ENCODE measurements at places on chromosomes 12 and 14.
A peak's percentile ranks its signal among the peaks of the same experiment; 100 is the strongest.

DNA sequence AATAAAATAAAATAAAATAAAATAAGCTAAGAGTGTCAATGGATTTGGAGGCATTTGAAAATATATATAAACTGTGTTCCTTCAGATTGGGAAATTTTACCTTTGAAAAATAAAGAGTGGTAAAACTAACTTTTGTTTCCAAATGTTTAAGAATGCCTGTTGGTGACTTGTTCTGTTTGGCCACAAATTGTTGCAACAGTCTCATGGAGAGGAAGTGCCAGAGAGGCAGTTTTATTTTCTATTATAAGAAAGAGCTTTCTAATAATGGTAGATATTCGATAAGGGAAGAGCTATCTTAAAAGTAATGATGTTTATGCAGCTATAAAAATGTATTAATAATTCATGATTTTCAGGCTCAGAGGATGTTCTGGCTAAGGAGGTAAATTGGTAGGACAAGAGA, 68.8 kb upstream of the MDGA2 start:
- DNase-seq: no peak

DNA sequence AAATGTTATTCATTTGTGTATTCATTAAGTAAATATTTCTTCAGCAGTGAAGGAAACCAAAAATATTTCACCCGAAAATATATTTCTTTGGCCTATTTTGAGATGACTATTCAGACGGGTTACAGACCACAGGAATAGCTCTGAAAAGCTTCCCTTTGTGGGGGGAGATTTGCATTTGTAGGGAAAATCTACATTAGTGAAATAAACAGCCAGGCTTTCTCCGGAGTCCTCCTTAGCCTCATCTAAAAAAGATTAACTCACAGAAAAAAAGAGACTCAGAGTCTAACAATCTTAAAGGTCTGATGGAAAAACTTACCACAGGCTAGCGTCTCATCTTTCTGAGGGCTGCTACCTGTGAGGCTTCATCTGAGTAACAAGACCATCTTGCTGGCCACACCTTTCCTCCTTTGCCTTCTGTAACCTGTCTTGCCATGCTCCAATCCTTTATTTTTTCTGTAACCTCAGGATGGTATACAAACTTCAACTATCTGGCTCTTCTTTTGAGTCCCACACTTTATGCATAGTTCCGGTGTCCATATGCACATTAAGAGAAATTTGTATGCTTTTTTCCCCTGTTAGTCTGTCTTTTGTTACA, 100.7 kb downstream of the CNTN1 start:
- DNase-seq: no peak

DNA sequence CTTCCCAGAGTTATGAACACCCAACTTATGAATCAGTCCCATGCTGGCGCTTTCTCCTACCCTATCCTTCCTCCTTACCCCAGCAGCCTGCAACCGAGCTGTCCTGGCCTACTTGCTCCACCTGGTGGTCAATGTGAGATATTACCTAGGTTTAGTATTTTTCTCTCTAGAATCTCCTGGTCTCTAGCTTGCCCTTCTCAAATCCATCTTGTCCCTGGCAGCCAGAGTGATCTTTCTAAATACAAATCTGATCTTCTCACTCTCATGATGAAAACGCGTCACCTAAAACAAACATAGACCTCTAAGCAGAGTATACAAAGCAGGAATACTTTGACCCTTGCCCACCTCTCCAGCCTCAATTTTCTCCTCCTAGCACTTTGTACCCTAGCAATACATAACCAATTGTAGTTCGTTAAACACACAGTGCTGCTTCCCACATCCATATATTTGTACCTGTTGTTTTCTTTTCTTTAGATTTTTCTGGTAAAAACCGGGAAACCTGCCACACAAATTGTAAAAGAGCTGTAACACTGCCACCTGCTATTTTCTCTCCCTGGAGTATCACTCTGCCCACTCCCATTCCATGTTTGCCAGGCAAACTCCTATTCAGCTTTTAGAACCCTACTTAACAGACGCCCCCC, 20.0 kb upstream of the TCP11L2 start:
- peak; percentile 12 for DNase-seq

GRCh38 chr12:116558280-116559161, 660 bp upstream of the MAP1LC3B2 start:
- DNase-seq: no peak

- DNase-seq: no peak
Measured at GRCh38 chr12:22206111-22206728, 128.3 kb downstream of the ST8SIA1 start.

- DNase-seq: peak; percentile 3
Measured at GRCh38 chr12:69639400-69640016, 28.8 kb upstream of the LRRC10 start.

- DNase-seq: no peak
Measured at GRCh38 chr12:67558775-67559174, 89.8 kb upstream of the DYRK2 start.

- no peak for DNase-seq
Measured at GRCh38 chr12:111451232-111451631, 45.5 kb downstream of the SH2B3 start.

GRCh38 chr14:80315681-80316080, 104.4 kb upstream of the DIO2 start:
- DNase-seq: no peak

DNA sequence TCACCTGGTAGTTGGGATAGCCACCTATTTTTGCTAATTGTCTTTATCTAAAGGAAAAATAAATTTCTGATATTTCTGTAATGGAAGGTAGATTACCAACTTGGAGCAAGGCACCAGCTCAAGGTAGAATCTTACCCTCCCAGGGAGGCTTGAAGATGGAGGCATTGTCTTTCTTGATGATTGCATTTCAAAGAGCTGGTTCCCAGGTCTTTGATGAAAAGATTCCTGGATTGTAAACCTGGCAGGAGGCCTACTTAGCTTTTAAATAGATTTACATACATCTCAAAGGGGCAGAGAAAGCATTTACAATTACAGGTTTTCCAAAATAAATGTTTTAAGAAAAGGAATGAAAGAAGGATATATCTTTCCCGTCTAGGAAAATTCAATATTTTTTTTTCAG, 729.2 kb downstream of the LRFN5 start:
- no peak for DNase-seq

DNA sequence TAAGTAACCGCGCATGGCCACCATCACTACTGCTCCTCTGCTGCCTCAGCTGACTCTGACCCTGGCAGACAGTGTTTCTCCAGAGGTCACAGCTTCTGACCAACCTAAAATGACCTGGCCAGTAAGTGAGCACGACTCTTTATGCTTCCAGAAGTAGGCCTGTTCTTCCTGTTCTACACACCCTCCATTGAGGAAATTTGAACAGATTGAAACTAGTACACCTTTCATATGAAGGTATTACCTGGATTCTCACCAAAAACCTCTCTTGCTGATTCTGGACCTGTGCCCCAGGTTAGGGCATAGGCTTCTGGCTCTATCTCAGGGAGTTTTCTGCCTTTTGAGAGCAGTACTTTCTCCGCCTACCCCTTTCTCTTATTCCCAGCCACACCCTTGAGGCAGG, 178.4 kb upstream of the FRMD6 start:
- no peak for DNase-seq

- DNase-seq: no peak
Measured at GRCh38 chr12:122884860-122885259, 11.1 kb downstream of the VPS37B start.

- no peak for DNase-seq
Measured at GRCh38 chr14:72856530-72857266, 37.2 kb downstream of the DPF3 start.

DNA sequence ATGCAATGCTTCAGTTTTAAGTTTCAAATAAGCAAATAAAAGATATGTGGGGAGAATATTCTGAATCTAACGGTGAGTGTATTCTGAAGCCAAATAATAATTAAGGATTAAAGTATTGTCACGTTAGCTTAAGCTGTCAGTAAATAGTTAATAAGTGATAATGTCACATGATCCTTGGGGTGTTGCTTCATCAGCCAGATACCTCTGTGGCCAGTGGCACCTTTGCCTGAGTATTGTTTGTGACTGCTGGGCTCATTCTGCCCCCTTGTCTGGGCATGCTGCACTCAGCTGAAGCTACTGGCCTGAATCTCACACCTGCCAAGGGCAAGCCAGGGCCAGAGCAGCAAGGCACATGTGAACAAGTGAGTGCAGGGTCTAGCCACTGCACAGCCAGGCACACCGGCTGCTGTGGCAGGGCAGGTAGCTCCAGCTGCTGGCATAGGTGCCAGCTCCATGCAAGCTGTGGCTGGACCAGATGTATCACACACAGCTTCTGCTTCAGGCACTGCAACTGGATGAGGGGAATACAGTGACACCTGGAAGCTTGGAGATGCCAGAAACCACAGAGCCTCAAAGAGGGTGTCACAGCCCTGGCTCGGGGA, 739.7 kb downstream of the SLC6A15 start:
- no peak for DNase-seq

GRCh38 chr12:63875703-63876102, 31.2 kb downstream of the SRGAP1 start:
- no peak for DNase-seq

DNA sequence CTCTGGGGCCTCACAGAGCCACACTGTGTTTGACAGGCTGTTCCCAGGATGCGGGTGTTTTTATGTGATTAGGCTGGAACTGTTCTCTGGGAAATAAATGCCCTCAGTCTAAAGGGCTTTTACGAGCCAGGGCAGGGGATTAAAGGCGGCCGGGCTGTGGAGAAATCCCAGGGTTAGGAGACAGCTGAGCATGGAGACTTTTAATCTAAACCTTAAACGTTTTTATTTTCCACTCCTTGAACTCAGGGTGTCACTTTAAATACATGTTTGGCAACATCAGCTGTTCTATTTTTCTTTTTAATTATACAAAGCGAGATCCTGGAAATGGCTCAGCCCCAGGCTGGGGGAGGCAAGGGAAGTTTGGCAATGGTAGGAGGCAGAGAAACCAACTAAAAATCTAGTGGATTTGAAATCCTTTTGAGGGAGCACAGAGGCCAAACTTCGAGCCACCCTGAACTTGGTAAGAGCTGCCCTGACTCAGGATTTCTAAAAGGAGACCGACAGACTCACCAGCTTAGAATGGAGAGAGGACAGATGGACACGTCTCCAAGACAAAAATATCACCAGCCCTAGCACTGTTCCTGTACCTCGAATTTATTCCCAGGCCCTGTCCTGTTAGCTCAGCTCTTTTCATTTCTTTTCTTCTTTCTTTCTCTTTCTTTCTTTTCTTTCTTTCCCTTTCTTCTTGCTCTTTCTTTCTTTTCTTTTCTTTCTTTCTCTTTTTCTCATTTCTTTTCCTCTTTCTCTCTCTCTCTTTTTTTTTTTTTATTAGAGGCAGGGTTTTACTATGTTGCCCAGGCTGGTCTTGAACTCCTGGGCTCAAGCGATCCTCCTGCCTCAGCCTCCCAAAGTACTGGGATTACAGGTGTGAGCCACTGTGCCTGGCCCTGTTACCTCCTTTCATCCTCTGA, 15.8 kb upstream of the ORAI1 start:
- DNase-seq: no peak

GRCh38 chr12:92438641-92439419, 264.0 kb upstream of the PLEKHG7 start:
- DNase-seq: no peak

DNA sequence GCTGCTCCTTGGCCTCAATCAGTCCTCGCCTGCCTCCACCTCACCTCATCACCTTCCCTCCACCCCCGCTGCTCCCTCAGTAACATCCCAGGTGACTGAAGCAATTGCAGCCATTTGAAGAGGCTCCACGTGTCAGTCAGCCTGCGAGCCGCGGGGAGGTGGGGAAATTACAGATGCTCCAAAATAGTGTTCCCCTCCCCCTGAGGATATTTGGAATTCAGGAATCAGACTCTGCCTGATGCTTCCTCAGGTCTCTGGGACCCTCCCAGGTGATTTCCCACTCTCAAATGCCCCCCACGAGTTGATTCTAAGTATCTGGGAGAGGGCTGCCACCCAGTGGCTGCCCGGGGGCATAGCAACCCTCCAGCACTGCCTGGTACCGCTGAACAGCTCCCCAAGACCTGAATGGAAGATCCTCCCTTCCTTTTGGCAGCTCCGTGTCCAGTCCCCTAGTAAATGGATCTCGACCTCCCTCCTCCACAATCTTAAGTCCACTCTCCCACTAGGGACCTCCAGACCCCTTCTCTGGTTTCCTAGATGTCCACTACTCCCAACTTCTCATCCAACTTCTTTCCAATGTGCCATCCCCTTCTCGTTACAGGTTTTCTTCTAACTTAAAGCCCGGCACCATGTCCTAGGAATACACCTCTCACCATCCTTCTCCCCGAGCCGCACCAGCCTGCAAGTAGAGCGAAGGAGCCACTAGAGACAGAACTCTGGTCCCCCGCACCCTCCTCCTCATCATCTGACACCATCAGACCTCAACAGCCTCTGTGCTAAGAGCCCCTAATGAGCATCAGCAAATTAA, 1.4 kb upstream of the ASIC1 start:
- DNase-seq: peak; percentile 27

DNA sequence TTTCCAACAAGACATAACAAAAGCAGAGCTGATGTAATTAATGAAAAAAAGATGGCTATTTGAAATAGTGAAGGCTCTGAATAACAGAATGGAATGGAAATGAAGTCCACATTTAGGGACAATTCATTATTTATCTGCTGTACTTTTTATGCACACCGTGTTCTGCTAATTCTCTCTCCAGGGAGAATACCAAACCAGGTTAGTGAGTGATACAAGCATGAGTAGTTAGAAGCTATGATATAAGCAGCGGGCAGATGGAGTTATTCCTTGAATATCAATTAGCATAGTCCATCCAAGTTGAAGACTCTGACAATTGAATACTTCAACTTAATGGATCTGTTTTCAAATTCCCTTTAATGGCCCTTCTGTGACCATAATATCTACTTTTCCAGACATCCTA, 162.1 kb upstream of the TMTC2 start:
- DNase-seq: no peak

DNA sequence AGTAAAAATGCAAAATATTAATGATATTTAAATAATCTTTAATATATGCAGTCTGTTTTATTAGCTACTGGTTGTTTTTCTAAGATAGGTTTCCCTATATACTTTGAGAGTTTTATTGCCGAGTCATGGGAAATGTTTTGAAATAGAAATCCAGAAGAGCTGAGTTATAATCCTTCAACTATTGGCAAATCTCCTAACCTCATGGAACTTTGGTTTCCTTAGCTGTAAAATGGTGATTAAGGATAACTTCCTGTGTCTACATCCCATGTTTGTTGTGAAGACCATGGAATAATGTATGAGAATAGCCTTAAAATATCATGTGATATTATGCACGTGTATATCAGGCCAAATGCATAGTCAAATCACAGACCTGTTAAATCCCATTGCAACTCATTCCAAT, 51.0 kb downstream of the UNC79 start:
- DNase-seq: no peak

DNA sequence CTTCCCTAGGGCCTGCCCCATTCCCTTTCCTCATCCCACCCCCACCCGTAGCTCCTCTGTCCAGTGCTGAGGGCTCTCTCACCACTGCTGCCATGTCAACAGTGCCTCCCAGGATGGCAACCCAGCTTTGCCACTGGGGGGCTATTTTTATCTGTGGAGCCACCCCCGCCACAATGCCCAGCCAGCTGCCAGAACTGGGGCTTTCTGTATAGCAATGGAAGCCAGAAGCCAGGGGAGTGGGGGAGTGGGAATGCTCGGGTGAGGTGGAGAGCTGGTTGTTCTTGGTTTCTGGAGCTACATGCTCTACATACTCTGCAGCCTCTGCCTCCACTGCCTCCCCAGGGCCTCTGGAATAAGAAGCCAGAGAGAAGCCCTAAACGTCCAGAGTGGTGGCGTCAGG, 8.9 kb downstream of the PDE1B start:
- DNase-seq: no peak

- no peak for DNase-seq
Measured at GRCh38 chr12:30794020-30794419, 39.3 kb upstream of the CAPRIN2 start.

Data from bone marrow (tissue), 2 donors.